Activated CD4-positive, alpha-beta T cell treated with anti-CD3 and anti-CD28 coated beads, Interleukin-2, amount 50 U/mL, for 4 hours (primary cell): ENCODE measurements at places on chromosomes 1 and 21.
A peak's percentile ranks its signal among the peaks of the same experiment; 100 is the strongest.

DNA sequence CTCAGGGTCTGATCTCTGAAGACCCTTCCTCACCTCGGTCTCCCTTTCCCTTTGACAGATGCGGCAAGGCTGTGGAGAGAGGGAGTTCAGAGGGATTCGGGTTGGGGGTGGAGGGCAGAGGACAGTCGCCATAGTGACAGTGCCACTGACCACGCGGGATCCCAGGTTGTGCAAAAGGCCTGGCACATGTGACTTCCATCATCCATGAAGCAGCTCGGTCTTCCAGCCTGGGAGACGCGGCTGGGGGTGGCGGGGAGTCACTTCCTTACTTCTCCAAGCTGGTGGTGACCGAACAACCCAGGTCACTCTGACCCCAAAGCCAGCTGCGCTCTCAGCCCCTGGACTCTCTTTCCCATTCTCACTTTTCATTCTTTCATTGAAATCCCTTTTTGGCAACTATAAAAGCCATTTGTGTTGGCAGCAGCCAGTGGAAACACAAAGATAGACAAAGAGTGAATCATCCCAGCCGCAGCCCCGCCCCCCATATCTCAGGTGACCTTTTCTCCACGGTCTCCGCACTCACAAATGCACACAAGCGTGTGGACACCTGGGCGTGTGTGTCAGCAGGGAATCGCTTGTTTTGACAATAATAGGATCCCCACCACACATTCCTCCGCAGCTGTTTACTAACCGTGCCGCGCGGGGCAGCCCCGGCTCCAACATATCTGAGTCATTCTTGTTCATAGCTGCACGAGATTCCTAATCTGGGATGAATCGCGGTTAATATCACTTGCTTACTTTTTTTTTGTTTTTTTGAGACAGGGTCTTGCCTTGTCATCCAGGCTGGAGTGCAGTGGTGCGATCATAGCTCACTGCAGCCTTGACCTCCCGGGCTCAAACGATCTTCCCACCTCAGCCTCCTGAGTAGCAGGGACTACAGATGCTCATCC lies 68.3 kb downstream of the DHRS3 start:
- DNase-seq, result peak; percentile 18

DNA sequence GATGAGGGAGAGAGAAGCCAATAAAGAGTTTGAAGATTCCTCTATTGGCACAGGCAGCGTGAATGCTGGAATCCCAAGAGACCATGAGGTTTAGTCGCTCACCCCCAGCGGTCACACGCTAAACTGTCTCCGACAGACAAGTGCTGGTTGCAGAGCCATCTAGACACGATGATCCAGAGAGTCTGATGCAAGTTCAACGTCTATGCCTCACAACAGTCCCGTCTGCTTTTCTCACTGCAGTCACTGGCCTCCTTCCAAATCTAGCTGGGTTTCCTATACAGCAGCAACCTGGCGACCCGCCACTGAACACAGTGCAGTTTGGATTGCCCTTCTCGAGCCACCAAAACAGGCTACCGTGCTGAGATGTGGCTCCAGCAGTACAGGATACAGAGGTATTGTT lies 98.6 kb upstream of the KRTAP19-8 start:
- no peak for DNase-seq

GRCh38 chr21:14527696-14528652 lies 18.1 kb downstream of the SAMSN1 start:
- no peak for DNase-seq

DNA sequence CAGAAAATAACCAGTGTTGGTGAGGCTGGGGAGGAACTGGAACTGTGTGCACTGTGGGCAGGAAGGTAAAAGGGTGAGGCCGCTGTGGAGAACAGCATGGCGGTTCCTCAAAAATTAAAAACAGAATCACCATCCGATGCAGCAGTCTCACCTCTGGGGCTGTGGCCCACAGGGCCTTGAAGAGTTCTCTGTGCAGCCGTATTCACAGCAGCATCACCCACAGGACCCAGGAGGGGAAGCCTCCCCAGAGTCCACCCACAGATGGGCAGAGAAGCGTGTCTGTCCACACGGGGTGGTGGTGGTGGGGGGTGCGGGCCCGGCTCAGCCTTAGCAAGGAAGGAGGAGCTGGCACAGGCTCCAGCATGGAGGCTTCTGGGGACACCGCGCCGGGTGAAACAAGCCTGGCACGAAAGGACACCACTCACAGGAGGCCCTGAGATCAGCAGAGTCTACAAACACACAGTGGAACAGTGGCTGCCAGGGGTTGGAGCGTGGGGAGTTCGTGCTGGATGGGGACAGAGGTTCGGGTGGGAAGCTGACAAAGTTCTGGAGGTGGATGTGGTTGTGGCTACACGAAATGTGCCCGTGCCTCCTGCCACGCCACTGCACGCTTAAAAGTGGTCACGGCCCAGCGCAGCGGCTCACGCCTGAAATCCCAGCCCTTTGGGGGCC lies 11.5 kb downstream of the MORN1 start:
- DNase-seq, result no peak

DNA sequence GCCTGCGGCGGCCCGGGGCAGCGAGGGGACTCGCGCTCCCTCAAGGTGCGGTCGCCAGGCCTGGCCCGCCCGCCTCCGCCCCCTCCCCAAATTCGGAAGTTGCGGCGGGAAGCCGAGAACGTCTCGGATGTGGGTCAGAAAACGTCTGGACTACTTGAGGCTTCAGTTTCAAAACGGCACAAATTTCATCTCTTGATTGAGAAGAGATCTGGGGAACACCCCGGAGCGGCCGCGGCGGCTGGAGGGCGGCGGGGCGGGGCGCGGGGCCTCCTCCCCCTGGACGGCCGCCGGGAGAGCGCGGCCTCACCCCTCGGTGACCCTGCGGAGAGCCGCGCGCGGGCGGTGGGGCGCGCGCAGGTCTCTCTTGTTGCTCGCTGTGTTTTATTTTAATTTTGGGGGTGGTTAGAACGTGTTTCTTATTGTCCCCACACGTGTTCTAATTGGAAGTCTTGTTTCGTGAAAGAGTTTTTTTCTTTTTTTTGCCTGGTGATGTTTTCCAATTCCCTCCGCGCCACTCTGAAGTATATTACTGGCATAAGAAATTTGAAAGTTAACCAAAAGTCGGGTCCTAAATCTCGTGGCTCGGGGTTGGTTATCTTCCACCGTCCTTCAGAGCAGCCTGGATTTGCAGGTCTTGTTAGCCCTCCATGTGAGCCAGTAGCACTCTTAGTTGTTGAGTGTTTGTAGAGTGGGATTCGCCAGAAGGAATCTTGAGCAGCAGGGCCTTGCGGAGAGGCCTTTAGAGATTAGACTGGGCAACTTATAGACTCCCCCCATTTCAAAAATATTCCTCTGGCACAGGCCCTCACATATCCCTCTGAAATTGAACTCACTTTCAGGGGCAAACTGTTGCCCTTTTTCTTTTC lies 749 bp downstream of the PCBP3 start:
- DNase-seq, result no peak

DNA sequence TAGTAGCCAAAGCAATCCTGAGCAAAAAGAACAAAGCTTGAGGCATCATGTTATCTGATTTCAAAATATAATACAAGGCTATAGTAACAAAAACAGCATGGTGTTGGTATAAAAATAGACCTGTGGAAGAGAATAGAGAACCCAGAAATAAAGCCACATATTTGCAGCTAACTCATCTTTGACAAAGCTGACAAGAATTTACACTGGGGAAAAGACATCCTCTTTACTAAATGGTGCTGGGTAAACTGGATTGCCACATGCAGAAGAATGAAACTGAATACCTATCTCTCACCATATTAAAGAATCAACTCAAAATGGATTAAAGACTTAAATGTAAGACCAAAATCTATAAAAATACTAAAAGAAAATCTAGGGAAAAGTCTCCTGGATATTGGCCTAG lies 59.5 kb upstream of the CD55 start:
- no peak for DNase-seq

GRCh38 chr1:191142748-191143147 lies 665.1 kb upstream of the BRINP3 start:
- no peak for DNase-seq

DNA sequence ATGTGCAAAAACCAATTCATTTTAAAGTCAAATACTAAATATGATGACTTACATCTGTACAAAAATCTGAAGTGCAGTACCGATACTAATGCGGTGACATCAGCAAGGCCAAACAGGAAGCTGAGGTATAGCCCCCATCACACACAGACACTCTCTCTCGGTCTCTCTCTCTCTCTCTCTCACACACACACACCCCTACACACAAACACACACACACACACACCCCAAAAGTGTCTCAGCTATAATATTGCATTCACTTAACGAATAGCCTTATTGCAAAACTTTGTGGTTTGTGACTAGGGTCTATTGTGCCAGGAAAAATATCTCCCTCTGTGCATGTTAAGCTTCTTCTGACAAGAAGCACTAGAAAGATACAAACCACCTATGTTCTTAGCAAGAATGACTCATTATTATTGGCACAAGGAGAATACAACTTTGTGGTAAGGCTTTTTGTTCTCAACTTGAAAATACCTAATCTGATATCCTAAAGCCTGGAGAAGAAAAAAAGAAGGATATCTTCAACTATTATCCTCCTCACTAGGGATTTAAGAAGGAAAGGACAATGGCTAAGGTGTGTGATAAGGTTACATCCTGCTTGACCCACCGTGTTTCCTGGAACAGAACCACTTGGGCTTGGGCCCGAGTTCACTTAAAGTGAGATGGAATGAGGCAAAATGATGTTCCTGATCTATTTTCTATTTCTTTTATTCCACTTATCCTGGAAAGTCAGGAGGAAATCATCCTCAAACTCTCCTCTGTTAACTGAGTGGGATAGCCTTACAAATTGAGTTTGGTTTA lies 107.1 kb downstream of the NIBAN1 start:
- DNase-seq, result peak; percentile 9

DNA sequence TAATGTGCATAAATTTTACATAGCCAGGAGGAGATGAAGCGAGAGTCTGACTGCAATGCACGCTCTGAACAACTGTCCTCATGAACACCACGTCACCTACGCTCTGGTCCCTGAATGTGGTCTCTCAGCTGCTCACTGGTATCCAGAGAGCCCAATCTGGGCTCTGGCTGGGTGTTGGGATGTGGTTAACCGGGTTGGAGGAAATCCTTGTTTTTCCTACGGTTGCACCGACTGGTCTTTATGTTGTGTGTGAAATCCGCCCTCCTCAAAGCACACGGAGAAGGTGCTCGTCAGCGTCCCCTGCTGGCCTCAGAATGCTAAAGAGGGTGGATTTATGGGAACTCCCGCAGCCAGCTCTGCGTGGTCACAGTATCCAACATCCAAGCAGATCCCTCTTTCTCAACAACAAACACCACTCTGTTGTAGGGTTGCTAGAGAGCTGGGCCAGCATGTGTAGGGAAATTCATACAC lies 51.8 kb upstream of the FAM89A start:
- peak; percentile 31 for DNase-seq

- DNase-seq, result no peak
Measured at GRCh38 chr1:192316942-192317450, at the start of gene RGS21. RGS21 (plus strand) TSS chr1:192316992; CDS start chr1:192343037, 26,045 bp downstream.
